ENCODE measurements at places on chromosomes 3 and 15.

GRCh38 chr3:9403463-9403862, 6.0 kb downstream of the SETD5 start:
- H3K36me3 ChIP-seq = no peaks in the 10 kb centered on the region
- no peak overlapping the region for H3K27ac ChIP-seq
- DNase-seq = no peak
- peaks cover 7% of the 10 kb centered on the region for H3K4me1 ChIP-seq
- H3K4me3 ChIP-seq = no peak overlapping the region
- no peaks in the 10 kb centered on the region for H3K27me3 ChIP-seq

GRCh38 chr3:45905755-45906154, 19.4 kb downstream of the CCR9 start:
- no peak for DNase-seq
- no peaks in the 10 kb centered on the region for H3K4me1 ChIP-seq

- H3K27ac ChIP-seq = no peak overlapping the region
- H3K36me3 ChIP-seq = no peaks in the 10 kb centered on the region
- no peaks in the 10 kb centered on the region for H3K27me3 ChIP-seq
- H3K4me1 ChIP-seq = no peaks in the 10 kb centered on the region
These were observed 10.3 kb downstream of the GK5 start for GRCh38 chr3:142215106-142215505.

GRCh38 chr15:63434576-63435186, 53.0 kb upstream of the CA12 start:
- peak; percentile 74 for DNase-seq
- H3K36me3 ChIP-seq = no peaks in the 10 kb centered on the region
- H3K4me3 ChIP-seq = no peak overlapping the region
- no peak overlapping the region for H3K27ac ChIP-seq

GRCh38 chr3:115651087-115651486, 27.8 kb downstream of the GAP43 start:
- DNase-seq = no peak
- no peaks in the 10 kb centered on the region for H3K36me3 ChIP-seq
- no peak overlapping the region for H3K27ac ChIP-seq
- H3K27me3 ChIP-seq = no peaks in the 10 kb centered on the region
- H3K4me1 ChIP-seq = no peaks in the 10 kb centered on the region

- peaks cover 8% of the 10 kb centered on the region for H3K4me1 ChIP-seq
- H3K36me3 ChIP-seq = no peaks in the 10 kb centered on the region
- DNase-seq = no peak
- H3K27ac ChIP-seq = no peak overlapping the region
- no peak overlapping the region for H3K4me3 ChIP-seq
These were observed 188.1 kb downstream of the FOXP1 start for GRCh38 chr3:71395470-71395869.

DNA sequence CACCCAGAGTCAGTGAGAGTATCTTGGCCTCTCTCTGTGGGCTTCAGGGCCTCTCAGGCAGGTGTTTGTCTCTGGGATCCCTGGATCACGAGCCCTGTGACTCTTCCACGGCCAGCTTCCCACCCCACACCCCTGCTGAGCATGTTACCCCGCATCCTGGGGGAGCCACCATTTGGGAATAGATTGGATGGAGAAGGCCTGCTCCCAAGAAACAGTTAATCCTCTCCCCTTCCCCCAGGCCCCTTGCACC, 15.5 kb upstream of the SRP14 start:
- no peak for DNase-seq
- no peaks in the 10 kb centered on the region for H3K36me3 ChIP-seq
- no peak overlapping the region for H3K4me3 ChIP-seq
- no peak overlapping the region for H3K27ac ChIP-seq
- H3K27me3 ChIP-seq = no peaks in the 10 kb centered on the region

DNA sequence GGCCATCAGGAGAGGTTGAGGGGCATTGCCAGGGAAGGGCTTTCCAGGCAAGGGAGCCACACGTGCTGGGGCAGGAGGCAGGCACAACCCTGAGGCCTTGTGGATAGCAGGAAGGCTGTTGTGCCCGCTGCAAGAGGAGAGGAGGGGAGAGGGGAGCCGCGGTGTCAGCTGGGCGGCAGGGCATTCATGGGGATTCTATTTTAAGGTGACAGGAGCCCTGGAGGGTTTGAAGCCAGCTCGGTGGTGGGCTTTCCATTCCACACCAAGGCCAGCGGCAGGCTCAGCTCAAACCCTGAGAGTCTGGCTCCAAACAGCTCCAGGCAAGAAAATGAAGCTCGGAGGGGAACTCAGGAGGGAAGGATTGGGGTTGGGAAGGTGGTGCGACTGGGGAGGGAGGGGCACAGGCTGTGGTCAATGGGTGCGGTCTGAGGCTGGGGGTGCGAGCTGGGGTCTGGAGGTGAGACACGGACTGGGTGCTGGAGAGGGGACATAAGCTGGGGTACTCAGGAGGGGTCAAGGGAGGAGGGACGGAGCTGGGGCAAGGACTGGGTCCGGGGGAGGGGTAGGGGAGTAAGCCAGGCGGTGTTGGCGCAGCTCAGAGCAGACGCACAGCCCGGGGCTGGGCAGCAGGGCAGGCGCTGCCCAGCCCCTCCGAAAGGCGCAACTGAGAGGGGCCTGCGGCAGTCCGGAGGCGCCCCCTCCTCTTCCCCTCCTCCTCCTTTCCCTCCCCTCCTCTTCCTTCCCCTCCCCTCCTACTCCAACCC, 43.4 kb downstream of the TPRA1 start:
- H3K36me3 ChIP-seq = no peaks in the 10 kb centered on the region
- no peak for DNase-seq
- H3K27me3 ChIP-seq = no peaks in the 10 kb centered on the region
- H3K27ac ChIP-seq = peak overlapping the region; percentile 55
- no peak overlapping the region for H3K4me3 ChIP-seq
- H3K4me1 ChIP-seq = peaks cover 6% of the 10 kb centered on the region

GRCh38 chr3:4021162-4021561, 221.9 kb downstream of the LRRN1 start:
- no peak overlapping the region for H3K4me3 ChIP-seq
- no peaks in the 10 kb centered on the region for H3K4me1 ChIP-seq
- H3K27me3 ChIP-seq = no peaks in the 10 kb centered on the region
- DNase-seq = peak; percentile 29
- no peak overlapping the region for H3K27ac ChIP-seq

DNA sequence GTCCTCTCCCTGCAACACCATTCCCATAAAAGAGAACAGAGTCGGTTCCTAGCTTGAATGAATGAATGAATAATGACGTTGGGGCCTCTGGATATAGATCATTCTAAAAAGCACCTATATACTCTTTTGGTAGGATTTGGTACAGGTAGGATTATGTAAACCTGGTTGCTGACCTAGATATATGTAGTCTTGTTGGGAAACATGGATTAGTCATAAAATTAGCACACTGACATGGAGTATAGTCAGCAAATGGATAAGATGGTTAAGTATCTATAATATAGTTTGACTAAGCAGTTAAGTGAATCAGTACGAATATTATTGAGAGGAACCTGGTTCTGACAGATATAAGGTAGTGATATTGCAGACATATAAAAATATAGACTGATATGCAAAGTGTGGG, 142.5 kb downstream of the FILIP1L start:
- no peaks in the 10 kb centered on the region for H3K27me3 ChIP-seq
- H3K36me3 ChIP-seq = no peaks in the 10 kb centered on the region
- no peak for DNase-seq
- H3K4me3 ChIP-seq = no peak overlapping the region
- peaks cover 10% of the 10 kb centered on the region for H3K4me1 ChIP-seq
- H3K27ac ChIP-seq = no peak overlapping the region

- H3K36me3 ChIP-seq = no peaks in the 10 kb centered on the region
- no peak for DNase-seq
- H3K4me1 ChIP-seq = peaks cover 38% of the 10 kb centered on the region
These were observed 148.3 kb downstream of the RBMS3 start for GRCh38 chr3:29429055-29429679.

DNA sequence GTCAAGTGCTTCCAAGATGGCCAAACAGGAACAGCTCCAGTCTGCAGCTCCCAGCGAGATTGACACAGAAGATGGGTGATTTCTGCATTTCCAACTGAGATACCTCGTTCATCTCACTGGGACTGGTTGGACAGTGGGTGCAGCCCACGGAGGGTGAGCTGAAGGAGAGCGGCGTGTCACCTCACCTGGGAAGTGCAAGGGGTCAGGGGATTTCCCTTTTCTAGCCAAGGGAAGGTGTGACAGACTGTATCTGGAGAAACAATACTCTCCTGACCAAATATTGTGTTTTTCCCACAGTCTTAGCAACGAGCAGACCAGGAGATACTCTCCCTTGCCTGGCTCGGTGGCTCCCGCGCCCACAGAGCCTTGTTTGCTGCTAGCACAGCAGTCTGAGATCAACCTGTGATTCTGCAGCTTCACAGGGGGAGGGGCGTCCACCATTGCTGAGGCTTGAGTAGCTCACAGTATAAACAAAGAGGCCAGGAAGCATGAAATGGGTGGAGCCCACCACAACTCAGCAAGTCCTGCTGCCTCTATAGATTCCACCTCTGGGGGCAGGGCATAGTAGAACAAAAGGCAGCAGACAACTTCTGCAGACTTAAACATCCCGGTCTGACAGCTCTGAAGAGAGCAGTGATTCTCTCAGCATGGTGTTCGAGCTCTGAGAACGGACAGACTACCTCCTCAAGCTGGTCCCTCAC, 293.5 kb upstream of the SUCLG2 start:
- no peaks in the 10 kb centered on the region for H3K36me3 ChIP-seq
- no peaks in the 10 kb centered on the region for H3K27me3 ChIP-seq
- peak; percentile 17 for DNase-seq
- H3K4me1 ChIP-seq = no peaks in the 10 kb centered on the region
- H3K4me3 ChIP-seq = no peak overlapping the region

GRCh38 chr3:25820366-25820765, 30.5 kb downstream of the OXSM start:
- H3K27ac ChIP-seq = no peak overlapping the region
- H3K4me3 ChIP-seq = no peak overlapping the region
- no peaks in the 10 kb centered on the region for H3K36me3 ChIP-seq

DNA sequence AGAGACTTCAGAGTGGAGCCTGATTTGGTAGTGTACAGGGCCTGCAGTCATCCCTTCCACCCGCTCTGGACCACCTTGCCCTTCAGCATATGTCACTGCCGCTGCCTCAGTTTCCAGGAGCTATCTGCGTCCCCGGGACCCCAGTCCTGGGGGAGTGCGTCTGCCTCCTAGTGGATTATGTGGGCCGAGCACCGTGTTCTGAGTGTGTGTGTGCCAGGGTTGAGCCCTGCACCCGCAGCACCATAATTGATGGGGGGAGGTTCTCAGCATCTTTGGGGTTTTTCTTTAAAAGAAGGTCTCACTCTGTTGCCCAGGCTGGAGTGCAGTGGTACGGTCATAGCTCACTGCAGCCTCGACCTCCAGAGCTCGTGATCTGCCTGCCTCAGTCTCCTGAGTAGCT, 33.6 kb downstream of the CD276 start:
- H3K4me3 ChIP-seq = no peak overlapping the region
- no peak overlapping the region for H3K27ac ChIP-seq
- no peaks in the 10 kb centered on the region for H3K27me3 ChIP-seq
- DNase-seq = no peak
- H3K4me1 ChIP-seq = no peaks in the 10 kb centered on the region

GRCh38 chr3:126947429-126947828, 35.5 kb upstream of the PLXNA1 start:
- H3K4me1 ChIP-seq = no peaks in the 10 kb centered on the region
- H3K4me3 ChIP-seq = no peak overlapping the region
- H3K36me3 ChIP-seq = no peaks in the 10 kb centered on the region
- DNase-seq = no peak
- H3K27me3 ChIP-seq = no peaks in the 10 kb centered on the region

- no peak overlapping the region for H3K4me3 ChIP-seq
- H3K4me1 ChIP-seq = peaks cover 26% of the 10 kb centered on the region
- no peaks in the 10 kb centered on the region for H3K27me3 ChIP-seq
- peak overlapping the region; percentile 7 for H3K27ac ChIP-seq
These were observed 6.0 kb downstream of the FAM43A start for GRCh38 chr3:194691481-194692283.

DNA sequence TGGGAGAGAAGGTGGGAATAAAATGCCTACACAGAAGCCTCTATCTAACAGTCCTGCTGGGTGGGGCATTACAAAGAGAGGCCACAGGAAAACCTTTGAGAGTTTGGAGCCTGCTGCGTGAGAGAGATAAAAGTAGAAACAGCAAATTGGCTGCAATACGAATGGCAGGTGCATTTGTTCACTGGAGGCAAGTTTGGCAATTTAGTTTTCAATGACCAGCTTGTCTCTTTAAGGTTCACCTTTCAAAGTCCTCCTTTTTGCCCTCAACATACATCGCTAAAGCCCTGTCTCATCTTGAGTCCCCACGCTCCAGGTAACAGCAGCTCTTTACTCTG, 405.7 kb downstream of the LSAMP start:
- no peak overlapping the region for H3K27ac ChIP-seq
- no peak overlapping the region for H3K4me3 ChIP-seq
- no peaks in the 10 kb centered on the region for H3K4me1 ChIP-seq
- no peaks in the 10 kb centered on the region for H3K27me3 ChIP-seq
- no peaks in the 10 kb centered on the region for H3K36me3 ChIP-seq
- no peak for DNase-seq

GRCh38 chr3:30206051-30206450, 400.4 kb upstream of the TGFBR2 start:
- no peaks in the 10 kb centered on the region for H3K36me3 ChIP-seq
- no peaks in the 10 kb centered on the region for H3K27me3 ChIP-seq
- no peak overlapping the region for H3K27ac ChIP-seq
- DNase-seq = no peak
- no peak overlapping the region for H3K4me3 ChIP-seq
- H3K4me1 ChIP-seq = no peaks in the 10 kb centered on the region

GRCh38 chr3:59774000-59774399, 724.2 kb upstream of the CFAP20DC start:
- H3K36me3 ChIP-seq = no peaks in the 10 kb centered on the region
- H3K4me3 ChIP-seq = no peak overlapping the region
- H3K27ac ChIP-seq = no peak overlapping the region
- H3K4me1 ChIP-seq = no peaks in the 10 kb centered on the region

DNA sequence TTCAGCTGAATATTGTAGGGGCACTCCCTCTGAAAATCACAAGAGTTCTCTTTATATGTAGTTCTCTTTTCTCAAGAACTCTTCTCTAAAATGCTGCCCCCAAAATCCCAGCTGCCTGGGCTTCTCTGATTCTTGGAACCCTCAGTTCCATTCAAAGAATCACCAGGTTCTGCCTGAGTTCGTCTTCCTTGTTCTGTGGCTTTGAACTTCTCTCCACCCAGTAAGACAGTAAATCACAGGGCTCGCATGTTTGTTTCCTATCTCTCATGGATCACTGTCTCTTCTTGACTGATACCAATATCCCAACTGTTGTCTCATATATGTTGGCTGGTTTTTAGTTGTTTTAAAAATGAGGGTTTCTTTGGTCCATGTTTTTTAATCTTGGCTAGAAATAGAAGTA, 359.5 kb upstream of the CBLB start:
- no peaks in the 10 kb centered on the region for H3K4me1 ChIP-seq
- H3K36me3 ChIP-seq = no peaks in the 10 kb centered on the region
- no peaks in the 10 kb centered on the region for H3K27me3 ChIP-seq
- no peak for DNase-seq

- no peak overlapping the region for H3K27ac ChIP-seq
- peaks cover 23% of the 10 kb centered on the region for H3K36me3 ChIP-seq
- no peaks in the 10 kb centered on the region for H3K27me3 ChIP-seq
- no peaks in the 10 kb centered on the region for H3K4me1 ChIP-seq
These were observed 64.6 kb downstream of the GPR160 start for GRCh38 chr3:170102431-170102830.

Measured in lung (tissue), 17 donors.